ENCODE measurements at places on chromosomes 3 and 15. TPM values are rescaled to one million over a fixed set of nuclear protein-coding genes. Genes with fewer than 3 reads are reported as not detected.

GRCh38 chr15:51438526-51438925 is 97.1 kb downstream of the GLDN start:
- no peak for DNase-seq

DNA sequence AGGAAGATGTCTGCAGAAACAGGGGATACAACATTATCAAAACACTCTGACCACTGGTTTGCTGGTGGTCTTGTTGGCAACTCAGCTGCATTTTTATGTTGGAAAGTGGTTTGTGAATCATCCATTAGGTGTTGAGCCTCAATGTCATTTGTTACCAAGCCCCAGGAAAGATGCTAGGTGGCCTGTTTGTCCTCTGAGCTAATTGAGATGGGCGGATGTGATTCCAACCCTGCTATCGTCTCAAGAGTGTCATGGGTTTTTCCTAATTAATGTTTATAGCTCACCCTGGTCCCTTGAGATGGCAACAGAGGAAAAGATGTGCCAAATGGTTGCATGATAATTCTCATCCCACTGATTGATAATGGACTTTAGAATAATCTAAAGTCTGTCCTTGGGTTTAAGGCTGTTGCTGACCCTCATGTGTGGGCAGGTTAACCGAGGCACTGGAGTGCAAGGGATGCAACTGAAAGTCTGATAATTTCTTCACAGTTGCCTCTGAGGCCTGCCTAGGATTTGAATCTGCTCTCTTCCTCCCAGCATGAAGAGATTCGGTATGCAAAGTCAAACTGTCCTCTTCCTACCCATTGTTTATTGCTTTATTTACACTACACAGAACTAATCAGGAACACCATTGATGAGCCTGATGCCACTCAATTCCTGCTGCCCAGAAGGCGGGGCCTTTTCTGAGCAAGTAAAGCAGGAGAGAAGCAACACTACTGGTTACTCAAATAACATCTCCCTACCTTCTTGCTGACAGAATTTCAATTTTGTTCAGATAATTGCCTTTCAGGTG is 166.2 kb upstream of the TBC1D5 start:
- DNase-seq: no peak

DNA sequence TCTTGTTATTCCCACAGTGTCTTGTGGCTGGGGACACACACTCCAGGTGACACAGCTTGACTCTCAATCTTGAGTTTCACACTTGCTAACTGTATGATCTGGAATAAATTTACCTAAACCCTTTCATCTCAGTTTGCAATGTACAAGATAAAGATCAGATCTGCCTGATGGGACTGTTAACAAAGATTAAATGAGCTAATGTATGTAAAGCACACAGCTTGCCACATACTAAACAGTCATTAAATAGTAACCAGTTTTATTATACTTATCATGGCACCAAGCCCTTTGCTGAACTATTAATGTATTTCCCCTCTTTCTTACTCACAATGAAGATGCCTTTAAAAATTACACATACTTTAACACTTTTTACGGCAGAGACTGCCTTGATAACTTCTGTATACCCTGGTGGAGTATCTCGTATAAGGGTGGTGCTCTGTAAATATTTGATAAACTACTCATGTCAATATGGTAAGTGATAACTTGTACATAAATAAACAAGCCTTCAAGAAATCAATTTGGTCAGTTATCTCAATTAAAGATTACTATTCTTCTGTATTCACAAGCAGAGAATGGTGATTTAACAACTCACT is 184.5 kb downstream of the STAG1 start:
- no peak for DNase-seq

DNA sequence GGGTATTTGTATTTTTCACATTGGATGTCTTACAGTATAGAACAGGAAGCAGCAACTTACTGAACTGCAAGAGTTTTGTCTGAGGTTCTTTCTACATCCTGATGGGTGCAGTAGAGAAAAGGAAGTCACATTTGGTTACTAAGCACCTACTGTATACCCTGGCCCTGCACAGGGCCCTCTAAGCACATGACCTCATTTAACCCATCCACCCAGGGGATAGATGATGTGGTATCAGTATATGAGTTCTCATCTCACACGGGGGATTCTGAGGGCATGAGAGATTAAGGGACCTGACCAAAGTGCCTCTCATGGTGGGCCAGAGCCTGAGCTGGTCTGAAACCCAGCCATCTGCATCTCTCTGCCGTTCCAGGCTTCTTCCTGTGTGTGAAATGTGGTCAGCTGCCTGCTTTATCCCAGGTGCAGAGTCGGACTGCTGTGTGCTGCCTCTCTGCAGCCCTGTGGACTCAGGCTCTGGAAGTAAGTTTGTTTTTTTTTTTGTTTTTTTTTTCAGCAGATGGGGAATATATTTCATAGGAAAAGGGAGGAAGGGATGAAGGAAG is 17.9 kb downstream of the SLC6A11 start:
- DNase-seq: no peak

DNA sequence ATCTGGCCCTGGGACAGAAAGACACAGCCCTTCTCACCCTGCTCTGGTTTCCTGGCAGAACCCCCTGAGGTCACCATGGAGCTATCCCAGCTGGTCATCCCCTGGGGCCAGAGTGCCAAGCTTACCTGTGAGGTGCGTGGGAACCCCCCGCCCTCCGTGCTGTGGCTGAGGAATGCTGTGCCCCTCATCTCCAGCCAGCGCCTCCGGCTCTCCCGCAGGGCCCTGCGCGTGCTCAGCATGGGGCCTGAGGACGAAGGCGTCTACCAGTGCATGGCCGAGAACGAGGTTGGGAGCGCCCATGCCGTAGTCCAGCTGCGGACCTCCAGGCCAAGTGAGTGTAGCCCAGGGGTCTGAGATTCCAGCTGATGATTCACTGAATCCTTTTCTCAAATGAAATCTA is 61.7 kb downstream of the BOC start:
- DNase-seq: no peak

GRCh38 chr15:85620690-85621049 is 174.1 kb downstream of the KLHL25 start:
- DNase-seq: peak; percentile 64

Gene RYR3
- 0.02 TPM for total RNA-seq

Gene AHSG
- total RNA-seq: not detected

GRCh38 chr3:36924744-36925521 is 19.9 kb downstream of the TRANK1 start:
- no peak for DNase-seq

DNA sequence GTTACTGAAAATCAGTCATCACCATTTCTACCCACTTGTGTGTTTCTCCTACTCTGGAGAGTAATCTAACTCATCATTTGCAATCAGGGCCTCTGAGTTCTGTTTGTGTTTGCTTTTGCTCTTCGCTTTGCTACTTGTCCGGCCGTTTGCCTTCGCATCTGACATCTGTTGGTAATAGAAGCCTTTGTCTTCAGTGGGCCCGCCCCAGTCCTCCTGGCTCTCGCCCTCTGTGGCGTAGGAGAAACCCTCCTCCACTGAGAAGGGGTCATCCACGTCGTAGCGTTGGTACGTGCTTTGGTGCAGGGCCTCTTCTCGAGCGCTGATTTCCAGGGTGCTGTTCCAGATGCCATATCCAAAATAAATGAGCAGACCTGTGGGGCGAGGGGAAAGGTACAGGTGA is 48.3 kb downstream of the CLDN11 start:
- DNase-seq: no peak

DNA sequence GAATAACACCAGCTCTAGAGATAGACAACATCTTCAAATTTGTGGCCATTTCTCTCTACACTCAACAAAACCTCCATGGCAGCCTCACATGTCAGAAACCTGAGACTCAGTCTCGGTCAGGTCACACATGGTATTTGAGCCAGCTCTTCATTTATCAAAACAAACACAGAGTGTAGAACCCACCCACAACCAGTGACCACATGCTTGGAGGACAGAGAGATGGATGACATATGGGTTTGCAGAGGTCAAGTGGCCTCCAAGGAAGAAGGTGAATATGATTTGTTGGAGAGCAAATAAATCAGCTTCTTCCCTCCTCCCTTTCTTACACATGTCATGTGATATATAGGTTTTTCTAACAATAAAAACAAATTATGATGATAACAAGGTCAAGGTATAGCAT is 278.1 kb upstream of the LRTM1 start:
- no peak for DNase-seq

DNA sequence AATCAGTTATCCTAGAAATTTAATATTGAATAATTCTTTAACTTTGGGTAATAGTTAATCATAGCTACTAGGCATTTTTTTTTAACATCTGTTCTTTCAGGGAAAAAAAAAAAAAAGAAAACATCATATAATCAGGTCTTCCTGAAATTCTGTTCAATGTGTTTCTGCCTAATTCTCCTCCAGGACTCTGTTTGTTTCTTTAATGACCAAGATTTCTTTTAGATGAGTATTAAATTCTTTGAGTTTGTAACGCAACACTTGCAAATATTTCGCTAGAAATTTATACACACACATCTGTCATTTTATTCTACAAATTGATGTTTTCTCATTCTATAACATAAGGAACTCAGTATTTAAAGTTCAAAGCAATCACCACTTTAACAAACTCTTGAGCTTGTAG is 56.7 kb downstream of the ALCAM start:
- no peak for DNase-seq

Gene BRK1
- 80.3 TPM for total RNA-seq

Gene BNC1
- total RNA-seq: 0.09 TPM

Measured in heart right ventricle (tissue), 16 donors.